ENCODE measurements at places on chromosomes 3 and 15.

GRCh38 chr3:39150803-39151631 is 2.4 kb downstream of the CSRNP1 start:
- DNase-seq: peak; percentile 51

DNA sequence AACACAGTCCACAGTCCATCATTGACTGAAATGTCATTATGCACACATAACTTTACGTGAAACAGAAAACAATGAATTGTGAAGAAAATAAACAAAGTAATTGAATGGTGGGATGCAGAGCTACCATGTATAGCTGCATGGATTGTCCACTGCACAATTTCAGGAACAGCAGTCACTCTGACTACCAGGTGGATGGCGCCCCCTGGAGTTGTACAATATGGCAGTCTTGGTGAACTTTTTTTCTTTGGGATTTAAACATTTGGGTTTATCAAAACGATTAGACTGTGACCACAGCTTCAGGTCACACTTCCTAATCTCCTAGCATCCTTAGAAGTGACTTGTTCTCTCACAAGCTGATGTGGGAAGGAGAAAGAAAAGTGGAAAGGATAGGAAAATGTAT is 48.9 kb upstream of the TCF12 start:
- peak; percentile 54 for DNase-seq

DNA sequence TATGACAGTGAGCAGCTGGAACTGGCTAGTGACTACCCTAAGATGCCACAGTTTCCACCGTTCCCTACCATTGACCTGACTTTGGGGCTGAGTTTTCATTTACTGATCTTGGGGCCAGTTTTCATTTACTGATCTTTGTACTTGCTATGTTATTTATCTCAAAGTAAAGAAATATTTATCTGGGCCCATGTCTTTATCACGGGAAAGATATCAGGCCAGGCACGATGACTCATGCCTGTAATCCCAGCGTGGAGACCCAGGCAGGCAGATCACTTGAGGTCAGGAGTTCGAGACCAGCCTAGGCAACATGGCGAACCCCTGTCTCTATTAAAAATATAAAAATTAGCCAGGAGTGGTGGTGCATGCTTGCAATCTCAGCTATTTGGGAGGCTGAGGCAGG is 83.5 kb downstream of the EOMES start:
- DNase-seq: no peak

DNA sequence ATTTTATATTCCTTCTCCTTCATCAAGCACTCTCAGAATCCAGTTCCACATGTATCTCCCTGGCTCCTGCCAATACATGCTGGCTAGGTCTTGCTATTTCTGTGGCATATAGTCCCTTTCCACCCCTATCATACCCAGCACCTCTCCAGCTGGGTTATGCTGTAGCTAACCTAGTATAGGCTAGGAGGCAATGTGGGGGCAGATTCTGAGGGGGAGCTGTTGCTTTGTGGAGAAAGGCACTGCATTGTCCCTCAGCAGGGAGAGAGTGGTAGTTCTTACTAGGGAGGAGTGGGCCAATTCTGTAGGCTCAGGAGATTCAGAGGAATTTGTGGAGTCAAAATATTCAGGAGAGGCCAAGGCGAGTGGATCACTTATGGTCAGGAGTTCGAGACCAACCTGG is 39.4 kb upstream of the UBL7 start:
- DNase-seq: no peak

DNA sequence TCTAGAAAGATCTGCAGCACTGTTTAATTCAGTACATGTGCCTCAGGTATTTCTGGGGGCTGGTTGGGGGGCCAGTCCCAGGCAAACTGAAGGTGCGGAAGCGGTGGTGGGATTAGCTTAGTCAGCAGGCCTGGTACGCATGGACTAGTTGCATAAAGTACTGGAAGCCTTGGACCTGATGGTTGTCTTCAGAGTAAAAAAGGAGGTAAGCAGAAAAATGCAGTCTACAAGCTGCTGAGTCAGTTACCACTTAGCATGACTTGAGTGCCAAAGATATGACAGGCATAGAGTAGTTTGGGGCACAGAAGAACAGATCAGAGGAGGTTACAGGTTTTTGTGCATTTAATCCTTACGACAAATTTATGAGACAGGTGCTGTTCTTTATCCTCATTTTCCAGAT is 19.9 kb upstream of the GOLGA8J start:
- DNase-seq: no peak

GRCh38 chr3:183448369-183449128 is 20.1 kb upstream of the MCF2L2 start:
- no peak for DNase-seq

DNA sequence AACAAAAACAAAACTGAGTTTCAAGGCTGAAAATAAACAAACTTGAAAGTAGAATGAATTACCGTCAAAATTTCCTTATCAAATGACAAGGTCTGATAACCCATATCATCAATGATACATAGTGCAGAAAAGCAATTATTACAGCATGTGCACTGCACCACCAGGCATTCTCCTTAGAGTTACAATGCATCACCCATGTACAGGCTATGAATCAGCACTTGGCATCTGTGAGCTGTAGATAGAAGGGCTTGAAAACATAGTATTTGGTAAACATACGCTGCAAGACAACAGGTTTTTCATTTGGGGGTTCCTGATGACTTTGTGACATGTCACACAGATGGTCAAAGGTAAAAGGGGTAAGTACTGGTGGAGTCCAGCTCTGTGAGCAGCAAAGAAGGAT is 265.1 kb downstream of the CTNNB1 start:
- DNase-seq: no peak

- no peak for DNase-seq
Measured at GRCh38 chr3:143769616-143770015, 78.7 kb downstream of the SLC9A9 start.

- no peak for DNase-seq
Measured at GRCh38 chr3:129033151-129033550, 27.4 kb upstream of the GP9 start.

GRCh38 chr15:55434989-55435825 is 26.9 kb downstream of the PIERCE2 start:
- no peak for DNase-seq

DNA sequence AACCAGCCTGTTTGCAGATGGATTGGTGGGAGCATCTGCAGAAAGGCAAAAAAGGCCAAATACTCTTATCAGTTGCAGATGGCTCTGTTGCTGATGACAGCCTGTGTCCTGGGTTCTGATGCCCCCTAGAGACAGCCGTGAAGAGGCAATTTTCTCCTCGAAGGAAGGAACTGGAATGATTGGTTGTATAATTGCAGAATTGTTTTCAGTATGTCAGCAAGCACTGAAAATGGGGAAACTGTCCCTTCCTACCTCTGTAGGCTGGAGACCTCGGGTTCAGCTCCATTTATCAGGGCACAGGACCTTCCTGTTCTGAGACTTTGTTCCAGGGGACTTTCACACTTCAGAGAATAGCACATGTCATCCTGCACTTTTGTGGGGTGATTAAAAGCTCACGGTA is 103.0 kb downstream of the PGPEP1L start:
- peak; percentile 45 for DNase-seq

DNA sequence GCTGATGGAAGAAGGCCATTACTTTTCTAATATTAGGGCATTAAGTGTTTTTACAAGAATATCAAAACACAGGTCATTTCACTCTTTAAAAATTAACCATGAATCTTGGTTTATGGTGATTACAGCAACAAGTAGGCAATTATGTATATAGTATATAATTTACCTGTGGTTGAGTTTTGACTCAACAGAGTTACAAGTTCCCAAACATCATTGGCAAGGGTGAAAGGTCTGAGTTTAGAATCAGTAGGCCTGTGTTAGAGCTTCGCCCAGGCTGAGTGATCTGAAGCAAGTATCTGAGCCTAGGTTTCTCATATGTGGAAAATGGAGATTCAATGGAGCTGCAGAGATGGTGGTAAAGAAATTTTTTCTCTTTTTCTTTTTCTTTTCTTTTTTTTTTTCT is 25.1 kb upstream of the LPP start:
- no peak for DNase-seq

DNA sequence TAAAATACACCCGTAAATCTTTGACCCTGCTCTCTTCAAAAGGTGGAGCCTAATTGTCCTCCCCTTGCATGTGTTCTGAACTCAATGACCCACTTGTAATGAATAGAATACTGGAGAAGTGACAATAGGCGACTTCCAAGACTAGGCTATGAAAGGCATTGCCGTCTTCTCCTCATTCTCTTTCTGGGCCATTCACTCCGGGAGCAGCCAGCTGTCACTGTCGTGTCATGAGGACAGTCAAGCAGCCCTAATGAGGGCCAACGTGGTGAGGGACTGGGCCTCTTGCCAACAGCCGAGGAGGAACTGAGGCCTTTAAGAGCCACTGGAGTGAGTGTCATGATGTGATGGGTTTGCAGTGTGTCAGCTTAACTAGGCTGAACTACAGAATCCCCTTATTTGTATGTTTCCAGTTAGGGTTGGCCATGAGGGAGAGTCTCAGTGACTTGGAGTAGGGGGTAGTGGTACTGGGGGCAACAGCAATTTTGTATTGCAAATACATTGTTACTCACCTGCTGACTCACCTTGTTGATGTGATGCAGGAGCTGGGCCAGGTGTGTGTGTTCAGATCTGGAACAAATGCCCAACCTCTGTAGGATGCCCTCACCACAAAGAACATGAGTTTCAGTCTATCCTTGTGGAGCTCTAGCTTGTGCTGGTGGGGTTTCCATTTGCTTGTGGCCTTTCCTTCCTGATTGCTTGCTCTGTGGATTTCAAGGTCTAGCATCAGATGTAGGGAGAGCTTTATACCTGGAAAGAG is 188.5 kb upstream of the PROK2 start:
- no peak for DNase-seq

Data from glutamatergic neuron (in vitro differentiated cells).